ENCODE measurements at places on chromosomes 2 and 18.

GRCh38 chr2:49123600-49123999 lies 30.7 kb downstream of the FSHR start:
- no peak for DNase-seq

- DNase-seq, result peak; percentile 90
These were observed 39.1 kb downstream of the FN1 start for GRCh38 chr2:215396595-215397313.

- no peak for DNase-seq
These were observed 44.5 kb downstream of the USP37 start for GRCh38 chr2:218523651-218524050.

DNA sequence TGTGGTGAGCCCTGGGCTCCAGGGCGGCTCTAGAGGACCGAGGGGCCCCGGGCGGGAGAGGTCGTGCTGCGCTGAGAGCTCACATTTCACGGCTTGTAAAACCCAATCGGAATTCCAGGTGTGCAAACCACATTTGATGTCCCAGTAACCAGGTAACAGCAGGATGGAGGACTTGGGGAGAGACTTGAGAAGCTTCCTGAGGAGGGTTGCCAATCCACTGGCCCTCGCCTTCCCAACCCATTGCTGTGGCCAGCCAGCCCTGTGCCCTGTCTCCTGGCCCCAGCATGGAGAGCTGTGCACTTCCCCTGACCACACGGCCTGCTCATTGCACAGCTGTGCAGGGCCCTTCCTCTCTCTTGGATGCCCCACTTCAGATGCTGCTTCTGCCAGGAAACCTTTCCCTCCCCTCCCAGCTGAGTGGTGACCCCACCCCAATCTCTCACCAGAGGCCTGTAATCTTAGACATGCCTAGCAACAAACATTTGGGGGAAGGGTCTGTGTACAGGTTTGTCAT lies 39.6 kb downstream of the ASB1 start:
- DNase-seq, result no peak

GRCh38 chr2:191699341-191699945 lies 21.5 kb downstream of the NABP1 start:
- DNase-seq, result no peak

- DNase-seq, result no peak
These were observed 35.7 kb upstream of the LTBP1 start for GRCh38 chr2:32910883-32911598.

GRCh38 chr18:25686960-25687500 lies 335.1 kb upstream of the ZNF521 start:
- no peak for DNase-seq

GRCh38 chr2:159984034-159984433 lies 78.4 kb downstream of the PLA2R1 start:
- DNase-seq, result no peak

DNA sequence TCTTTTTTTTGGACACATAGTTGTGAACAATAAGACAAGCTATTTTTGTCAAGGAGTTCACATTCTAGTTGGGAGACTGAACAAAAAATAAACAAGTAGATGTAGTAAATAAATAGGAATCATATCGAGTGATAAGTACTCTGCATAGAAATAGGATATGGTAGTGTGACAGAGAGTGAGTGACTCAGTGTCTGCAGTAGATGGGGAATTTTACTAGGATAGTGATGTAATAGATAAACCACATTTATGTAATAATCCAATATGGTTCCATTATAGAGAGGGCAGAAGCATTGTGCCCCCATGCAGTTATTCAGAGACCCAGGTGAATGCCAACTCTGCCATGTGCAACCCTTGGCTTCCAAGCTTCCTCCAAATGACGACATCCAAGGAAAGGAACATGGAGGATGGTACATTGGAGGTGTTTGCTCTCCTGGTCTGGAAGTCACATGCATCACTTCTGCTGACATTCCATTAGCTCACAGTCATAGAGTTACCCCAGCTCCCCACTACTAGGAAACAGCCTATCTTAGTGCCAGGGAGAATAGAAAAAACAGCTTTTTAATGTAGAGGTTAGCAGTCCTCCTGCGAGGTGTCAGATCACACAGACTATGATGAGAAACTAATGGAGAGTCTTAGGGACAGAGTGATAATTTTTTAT lies 595.4 kb downstream of the NYAP2 start:
- peak; percentile 82 for DNase-seq
